ENCODE measurements at places on chromosomes 13 and 19.

GRCh38 chr13:61294467-61295191 lies 121.0 kb downstream of the PCDH20 start:
- no peak for DNase-seq

GRCh38 chr13:101384929-101385328 lies 31.4 kb downstream of the NALCN start:
- DNase-seq, result no peak

- DNase-seq, result no peak
These were observed 175.1 kb upstream of the KL start for GRCh38 chr13:32840989-32841713.

GRCh38 chr13:74289861-74290773 lies 155.9 kb upstream of the KLF12 start:
- DNase-seq, result no peak

DNA sequence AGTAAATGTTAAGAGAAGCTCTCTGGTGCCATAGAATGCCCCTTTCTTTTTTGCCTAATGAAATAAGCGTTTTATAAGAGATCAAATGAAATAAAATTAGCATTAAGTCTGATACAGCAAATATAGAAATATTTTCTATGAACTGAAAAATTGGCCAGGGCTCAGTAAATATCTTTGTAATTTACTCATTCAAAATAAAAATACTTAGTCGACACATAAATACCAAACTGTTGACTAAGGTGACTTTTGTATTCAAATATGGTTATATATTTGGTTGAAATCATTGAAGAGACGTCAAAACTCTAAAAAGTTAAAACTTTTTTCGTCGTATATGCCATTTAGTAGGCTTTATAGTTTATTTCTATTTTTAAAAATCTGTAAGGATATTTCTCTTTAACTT lies 25.6 kb downstream of the IPO5 start:
- DNase-seq, result no peak

DNA sequence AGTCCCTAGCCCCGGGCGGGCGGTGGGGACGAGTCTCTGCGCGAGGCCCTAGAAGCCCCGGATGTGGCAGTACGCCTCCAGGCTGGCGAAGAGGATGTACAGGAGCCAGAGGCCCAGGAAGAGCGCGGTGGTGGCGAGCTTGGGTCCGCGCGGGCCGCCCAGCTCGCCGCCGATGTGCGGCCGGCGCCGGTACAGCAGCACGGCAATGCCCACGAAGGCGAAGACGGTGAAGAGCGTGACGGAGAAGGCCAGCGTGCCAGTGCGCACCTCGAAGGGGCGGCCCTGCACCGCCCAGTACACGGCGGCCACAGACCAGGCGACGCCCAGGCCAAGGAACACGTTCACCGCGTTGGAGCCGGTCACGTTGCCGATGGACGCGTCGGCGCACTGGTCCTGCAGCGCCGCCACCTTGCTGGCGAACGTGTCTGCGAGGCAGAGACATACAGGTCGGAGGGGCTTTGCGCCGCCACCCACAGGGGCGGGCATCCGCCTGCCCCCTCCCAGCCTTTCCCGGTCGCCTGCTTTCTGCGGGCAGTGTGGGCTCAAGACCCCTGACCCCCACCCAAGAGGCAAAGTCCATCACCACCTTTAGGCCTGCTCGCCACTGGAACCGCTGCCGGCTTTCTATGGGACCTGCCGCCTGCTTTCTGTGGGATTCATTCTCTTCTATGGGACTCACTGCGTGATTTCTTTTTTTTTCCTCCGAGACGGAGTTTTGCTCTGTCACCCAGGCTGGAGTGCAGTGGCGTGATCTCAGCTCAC lies 10.9 kb upstream of the MEIS3 start:
- no peak for DNase-seq

- DNase-seq, result no peak
These were observed 116.5 kb downstream of the NUFIP1 start for GRCh38 chr13:44872751-44873150.

DNA sequence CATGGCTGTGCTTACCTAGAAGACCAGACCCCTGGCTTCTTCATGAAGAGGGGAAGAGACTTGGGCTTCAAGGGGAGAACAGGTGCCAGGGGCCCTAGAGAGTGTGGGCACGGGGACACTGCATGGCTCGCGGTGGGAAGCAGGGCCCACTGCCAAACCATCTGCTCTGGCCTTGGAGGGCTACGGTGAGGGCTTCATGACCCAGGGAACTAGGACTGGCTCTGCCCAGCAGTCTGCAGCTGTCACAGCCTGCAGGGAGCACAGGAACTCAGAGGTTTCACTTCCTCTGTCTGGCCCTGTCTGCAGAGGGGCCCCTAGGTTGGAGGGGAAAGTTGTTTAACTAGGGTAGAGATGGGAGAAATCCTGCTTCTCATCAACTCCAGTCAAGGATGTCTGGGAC lies 4.3 kb downstream of the ERCC1 start:
- DNase-seq, result no peak

GRCh38 chr13:30108913-30109237 lies 198.5 kb downstream of the KATNAL1 start:
- no peak for DNase-seq

GRCh38 chr13:32075170-32075851 lies 43.7 kb downstream of the FRY start:
- no peak for DNase-seq

GRCh38 chr13:40440990-40441820 lies 225.2 kb downstream of the FOXO1 start:
- DNase-seq, result no peak

GRCh38 chr19:48351341-48351752 lies 12.4 kb downstream of the TMEM143 start:
- DNase-seq, result peak; percentile 78

DNA sequence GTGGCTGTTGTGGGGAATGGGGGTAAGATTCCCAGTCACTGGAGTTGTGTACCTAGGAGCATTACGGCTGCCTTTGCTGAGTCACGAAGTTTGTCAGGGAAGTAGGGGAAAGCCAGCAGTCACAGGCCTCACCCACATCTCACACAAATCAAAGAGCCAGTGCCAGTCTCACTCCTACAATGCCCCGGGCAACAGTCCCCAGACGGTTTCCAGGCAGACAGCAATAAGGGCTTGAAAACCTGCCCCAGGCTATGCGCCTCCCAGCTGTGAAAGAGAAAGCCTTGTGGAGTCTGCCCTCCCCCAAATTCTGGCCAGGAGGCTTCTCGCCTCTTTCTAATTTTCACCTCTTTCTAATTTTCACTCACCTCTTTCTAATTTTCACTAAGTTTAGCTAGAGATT lies 142.3 kb upstream of the EDNRB start:
- DNase-seq, result no peak

GRCh38 chr19:10286803-10287737 lies at the start of gene ICAM4:
TSS of gene ICAM4 (plus strand) at chr19:10286955. CDS start at chr19:10287013, 58 bp downstream.
- no peak for DNase-seq

DNA sequence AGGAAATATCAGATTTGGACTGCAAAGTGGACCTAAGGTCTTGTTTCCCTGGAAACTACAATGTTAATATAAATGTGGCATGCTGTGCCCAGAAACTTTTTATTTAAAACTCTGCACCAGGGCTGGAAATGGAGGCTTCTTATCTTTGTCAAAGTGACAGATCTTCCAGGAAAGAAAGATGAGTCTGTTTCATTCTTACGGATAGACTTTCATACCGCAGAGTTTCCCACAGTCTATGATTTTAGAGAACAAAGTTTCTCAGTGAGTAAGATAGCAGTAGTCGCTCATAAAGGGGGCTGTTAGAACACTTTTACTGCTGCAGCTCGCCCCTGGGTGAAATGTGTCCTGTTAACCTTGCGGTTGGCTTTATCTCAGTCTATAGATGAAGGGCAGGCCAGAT lies 6.7 kb downstream of the CLEC11A start:
- no peak for DNase-seq
